ENCODE measurements at places on chromosomes 16 and 17.

DNA sequence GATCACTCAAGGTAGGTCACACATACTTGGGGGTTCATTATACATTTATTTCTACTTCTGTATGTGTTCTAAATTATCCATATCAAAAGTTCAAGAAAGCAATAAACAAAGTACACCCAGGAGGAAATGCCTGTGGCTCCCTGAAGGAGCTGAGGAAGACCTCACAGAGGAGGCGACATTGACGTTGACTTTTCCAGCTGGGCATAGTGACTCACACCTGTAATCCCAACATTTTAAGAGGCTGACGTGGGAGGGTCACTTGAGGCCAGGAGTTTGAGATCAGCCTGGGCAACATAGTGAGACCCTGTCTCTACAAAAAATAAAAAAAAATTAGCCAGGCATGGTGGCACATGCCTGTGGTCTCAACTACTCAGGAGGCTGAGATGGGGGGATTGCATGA, 16.3 kb downstream of the ITGAD start:
- peak; percentile 12 for DNase-seq

DNA sequence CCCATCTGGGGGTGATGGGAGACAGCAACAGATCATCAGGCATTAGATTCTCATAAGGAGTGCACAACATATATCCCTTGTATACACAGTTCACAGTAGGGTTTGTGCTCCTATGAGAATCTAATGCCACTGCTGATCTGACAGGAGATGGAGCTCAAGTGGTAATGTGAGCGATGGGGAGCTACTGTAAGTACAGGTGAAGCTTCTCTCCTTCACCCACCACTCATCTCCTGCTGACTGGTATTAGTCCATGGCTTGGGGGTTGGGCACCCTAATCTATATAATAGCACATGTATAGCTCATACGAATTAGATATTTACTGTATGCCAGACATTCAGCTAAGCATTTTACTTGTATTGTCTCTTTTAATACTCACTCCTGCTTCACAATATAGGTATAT, 101.7 kb downstream of the MAP2K6 start:
- no peak for DNase-seq

DNA sequence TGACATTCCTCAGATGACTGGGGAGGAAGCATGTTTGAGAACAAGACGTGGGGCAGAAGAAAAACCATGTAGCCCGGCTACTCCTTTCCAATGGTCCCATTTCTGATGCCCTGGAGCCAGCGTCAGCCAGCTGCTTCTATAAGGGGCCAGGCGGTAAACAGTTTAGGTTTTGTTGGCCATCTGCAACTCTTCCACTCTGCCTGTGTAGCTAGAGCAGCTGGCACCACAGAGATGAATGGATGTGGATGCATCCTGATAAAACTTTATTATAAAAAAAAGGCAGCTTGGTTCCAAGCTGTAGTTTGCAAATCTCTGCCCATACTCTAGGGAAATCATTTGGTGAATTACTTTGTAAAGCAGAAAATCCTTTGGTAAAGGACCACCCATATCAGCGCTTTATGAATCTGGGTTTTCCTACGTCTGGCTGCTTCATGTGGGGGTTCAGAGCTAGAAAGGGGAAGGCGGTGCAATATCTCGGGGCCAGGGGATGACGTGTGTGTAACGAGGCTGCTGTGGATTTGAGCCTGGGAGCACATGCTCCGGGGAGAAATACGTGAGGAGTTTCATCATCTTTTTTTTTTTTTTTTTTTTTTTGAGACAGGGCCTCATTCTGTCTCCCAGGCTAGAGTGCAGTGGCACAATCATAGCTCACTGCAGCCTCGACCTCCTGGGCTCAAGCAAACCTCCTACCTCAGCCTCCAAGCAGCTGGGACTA, 3.4 kb upstream of the SRL start:
- no peak for DNase-seq

DNA sequence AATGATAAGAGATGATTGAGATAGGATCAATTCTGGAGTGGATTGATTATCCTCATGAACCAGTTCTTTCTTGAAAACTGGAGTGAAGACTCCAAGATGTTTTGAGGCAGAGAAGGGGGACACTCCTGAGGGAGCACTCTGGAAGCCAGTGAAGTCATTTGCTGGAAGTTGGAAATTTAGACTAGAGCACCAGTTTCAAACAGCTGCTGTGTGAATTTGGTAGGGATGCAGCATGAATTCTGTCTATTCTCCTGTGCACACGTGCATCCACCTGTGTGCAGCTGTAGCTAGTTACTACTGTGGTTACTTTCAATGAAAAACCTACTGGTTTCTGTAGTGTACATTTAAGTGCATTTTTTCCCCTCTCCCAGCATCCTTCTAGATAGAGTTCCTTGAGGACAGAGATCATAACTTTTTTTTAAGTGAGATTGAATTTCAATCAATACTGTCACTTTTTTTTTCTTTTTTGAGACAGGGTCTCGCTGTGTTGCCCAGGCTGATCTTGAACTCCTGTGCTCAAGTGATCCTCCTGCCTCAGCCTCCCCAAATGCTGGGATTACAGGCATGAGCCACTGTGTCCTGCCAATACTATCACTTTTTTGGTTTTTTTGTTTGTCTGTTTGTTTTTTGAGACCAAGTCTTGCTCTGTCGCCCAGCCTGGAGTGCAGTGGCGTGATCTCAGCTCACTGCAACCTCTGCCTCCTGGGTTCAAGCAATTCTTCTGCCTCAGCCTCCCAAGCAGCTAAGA, 65.9 kb downstream of the TUBD1 start:
- DNase-seq, result no peak

GRCh38 chr16:78990309-78990701, 610.2 kb downstream of the MAF start:
- DNase-seq, result no peak

- no peak for DNase-seq
Measured at GRCh38 chr17:21233581-21234347, 19.4 kb downstream of the NATD1 start.
